Activated CD4-positive, alpha-beta T cell treated with anti-CD3 and anti-CD28 coated beads for 4 hours (primary cell): ENCODE measurements at places on chromosomes 4 and X.

DNA sequence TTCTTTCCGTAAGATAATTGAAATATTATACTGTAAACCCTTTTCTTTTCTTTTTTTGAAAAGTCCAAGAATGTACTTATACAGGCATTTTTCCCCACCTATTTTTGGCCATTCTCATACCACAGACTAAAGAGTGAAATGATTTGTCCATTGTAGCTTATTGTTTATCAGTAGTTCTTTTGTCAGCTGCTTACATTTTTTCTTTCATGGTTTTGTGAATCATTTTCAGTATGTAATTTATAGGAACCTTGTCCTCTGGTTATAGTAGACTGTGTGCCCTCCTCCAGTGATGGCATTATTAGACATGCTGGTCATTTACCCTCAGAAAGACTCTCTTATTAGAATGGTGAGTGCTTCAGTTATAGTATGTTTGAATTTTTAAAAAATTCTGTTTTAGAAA, 56.7 kb downstream of the CCKAR start:
- no peak for DNase-seq

DNA sequence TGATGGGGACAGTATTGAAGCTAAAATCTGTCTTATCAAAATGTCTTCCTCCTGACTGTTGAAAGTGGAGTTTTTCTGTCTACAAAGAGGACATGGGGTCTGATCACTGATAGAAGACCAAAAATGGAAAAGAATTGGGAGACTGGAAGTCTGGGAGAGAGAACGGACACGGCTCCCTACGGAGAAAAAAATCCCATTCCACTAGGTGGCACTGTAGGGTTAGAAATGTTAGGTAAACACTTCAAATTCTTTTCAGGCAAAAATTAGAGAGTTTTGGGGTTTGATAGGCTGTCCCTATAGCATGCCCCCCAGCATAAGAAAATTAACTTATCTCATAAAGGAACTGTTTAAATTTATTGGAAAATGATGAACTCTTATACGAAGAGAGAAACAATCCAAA, 200.5 kb downstream of the FAM133A start:
- DNase-seq, result no peak

DNA sequence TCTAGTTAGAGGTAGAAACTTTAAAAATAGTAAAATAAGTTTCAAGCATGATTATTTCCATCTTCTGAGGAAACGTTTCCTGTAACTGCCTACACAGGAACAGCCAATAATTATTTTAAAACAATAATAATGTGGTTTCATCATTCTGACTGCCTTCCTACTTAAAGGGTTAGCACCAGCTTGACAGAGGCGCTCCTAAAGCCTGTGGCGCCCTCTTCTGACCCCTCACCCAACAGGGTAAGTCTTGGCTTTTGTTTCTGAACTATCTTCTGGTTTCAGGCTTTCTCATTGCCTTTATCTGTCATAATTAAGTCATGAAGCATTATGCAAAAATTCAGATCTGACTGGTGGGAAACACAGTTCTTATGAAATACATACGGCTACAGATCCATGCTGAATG, 96.7 kb downstream of the ITM2A start:
- DNase-seq, result peak; percentile 75

- DNase-seq, result no peak
Measured at GRCh38 chr4:147924604-147925412, 192.9 kb downstream of the ARHGAP10 start.

DNA sequence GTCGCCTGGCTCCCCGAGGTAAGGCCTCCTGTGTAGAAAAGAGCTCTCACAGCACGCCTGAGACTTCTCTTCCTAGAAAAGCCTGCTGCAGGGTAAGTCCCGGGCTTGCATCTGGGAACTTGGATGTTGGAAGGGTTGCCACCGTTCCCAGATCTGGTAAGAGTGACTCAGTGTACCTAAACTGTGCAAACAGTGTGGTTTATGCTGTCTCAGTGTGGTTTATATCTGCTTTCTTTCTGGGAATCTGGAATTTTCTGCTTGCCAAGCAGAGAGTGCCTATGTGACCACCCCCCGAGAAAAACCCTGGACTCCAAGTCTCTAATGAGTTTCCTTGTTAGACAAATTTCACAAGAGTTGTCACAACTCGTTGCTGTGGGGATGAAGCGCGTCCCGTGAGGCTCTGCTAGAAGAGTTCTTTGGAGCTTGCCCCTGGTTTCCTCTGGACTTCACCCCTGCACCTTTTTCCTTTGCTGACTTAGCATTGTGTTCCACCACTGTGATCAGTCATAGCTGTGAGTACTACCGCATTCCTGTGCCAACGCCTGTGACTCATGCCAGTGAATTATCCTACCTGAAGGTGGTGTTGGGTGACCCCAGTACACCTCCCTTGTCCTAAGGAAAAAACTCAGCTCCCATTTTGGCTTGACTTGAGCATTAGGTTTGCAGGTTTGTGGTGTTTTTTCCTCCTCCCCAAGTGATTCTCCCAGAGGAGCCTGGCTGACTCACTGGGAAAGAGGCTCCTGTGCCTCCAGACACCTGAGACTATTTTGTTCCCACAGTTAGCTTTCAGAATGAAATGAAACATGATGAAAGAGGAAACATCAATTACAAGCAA, 14.5 kb downstream of the SLC2A9 start:
- DNase-seq, result no peak

- no peak for DNase-seq
Measured at GRCh38 chr4:48409203-48409602, 67.9 kb downstream of the SLAIN2 start.
